ENCODE measurements at places on chromosomes 7 and 10. TPM values are rescaled to one million over a fixed set of nuclear protein-coding genes. Genes with fewer than 3 reads are reported as not detected.

Gene NYAP1
- 2.9 TPM for polyA plus RNA-seq

DNA sequence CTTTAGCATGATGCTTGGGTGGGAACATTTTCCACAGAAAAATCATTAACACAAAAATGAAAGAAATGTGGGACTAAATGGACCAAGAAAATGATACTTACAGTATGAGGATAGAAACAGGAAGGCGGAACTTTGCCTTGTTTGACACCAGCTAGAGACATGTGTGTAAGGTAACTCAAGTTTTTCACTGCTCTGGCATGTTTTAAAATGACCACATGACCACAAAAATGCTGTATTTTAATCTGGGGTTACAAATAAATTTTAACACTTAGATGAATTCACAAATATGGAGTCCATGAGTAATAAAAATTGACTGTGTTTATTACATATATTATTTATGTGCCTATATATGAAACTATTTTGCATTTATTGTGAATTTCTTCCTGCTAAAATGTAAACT lies 100.9 kb upstream of the PHYHIPL start:
- no peak for DNase-seq

Gene SLC25A13
- polyA plus RNA-seq: 13.1 TPM

Gene GRID1
- 6.1 TPM for polyA plus RNA-seq

- DNase-seq: no peak
Measured at GRCh38 chr7:71851776-71852498, 560.2 kb downstream of the CALN1 start.

Gene COBL
- 89.8 TPM for polyA plus RNA-seq

Gene FZD8
- 43.1 TPM for polyA plus RNA-seq

DNA sequence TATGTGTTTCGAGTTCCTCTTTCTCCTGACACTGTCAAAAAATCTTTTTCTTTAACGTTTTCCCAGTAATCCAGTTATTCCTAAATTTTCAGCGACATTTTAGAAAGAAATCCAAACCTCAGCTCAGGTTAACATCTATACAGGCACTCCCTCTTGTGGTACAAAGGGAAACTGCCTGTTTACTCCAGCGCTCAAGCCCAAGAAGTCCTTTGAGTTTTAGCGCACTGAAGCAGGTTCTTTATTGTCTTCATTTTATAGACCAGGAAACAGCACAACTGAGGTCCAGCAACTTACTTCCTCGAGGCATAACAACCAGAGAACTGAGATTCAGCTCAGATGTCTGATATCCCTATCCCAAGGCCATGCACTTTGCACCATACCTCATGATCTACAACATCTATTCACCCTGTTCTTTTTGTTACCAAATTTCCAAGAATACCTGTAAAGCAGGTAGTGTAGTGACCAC lies 287.2 kb upstream of the MKLN1 start:
- DNase-seq: peak; percentile 73

DNA sequence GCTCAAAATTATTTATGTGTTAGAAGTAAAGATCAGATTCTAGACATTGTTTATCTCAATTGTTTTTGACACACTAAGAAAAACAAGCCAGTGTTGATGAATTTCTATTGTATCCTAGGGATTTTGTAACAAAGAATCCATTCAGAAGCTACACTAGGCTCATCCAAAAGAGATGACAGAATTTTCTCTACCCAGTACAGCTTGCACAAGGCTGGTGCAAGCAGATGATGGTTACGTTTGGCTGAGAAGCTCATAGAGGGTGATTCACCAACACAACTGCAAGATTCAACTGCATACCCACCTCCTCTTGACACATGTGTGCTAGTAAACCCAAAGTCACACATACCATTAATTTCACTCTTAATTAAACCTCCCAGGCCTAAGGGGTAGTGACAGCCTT lies 20.8 kb downstream of the GRM3 start:
- DNase-seq: no peak

DNA sequence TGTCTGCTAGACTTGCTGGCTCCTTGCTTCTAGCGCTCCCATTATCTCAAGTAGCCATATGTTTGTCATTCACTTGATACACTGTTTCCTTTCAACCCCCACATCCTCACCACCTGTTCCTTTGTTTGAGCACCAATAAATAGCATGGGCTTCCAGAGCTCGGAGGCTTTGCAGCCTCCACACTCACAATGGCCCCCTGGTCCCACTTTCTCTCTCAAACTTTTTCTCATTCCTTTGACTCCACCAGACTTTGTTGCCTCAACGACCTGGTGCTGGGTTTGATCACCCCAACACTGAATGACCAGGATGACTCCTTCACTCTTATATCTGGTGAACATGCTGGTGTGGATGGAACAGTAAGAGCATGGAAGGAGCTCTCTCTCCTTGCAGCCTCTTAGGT lies 114.5 kb upstream of the TRIM24 start:
- DNase-seq: no peak

GRCh38 chr7:131527456-131527855 lies 29.0 kb downstream of the PODXL start:
- no peak for DNase-seq

GRCh38 chr10:97782455-97783228 lies 10.8 kb upstream of the SFRP5 start:
- DNase-seq: no peak

Gene HOGA1
- 0.70 TPM for polyA plus RNA-seq

Gene OIT3
- 7.6 TPM for polyA plus RNA-seq

DNA sequence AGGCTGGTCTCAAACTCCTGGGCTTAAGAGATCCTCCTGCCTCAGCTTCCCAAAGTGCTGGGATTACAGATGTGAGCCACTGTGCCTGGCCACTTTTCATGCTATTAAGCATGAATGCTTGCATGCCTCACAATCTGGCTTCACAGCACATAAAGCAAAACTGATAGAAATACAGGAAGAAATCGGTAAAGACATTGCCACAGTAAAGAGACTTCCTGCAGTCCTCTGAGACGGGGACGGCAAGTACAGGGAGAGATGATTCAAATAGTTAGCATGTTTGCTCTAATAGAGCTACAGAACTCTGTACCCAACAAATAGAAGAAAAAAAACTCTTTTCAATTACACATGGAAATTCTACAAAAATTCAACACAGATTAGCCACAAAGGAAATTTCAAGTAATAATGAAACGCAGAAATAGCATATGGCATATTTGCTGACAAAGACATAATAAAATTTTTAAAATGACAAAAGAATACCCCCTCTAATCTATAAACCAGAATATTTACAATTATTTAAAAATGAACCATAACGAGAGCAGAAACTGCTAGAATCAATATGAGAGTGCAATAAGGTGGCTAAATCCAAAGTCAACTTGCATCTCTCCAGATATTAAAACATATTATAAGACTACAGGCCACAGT lies 32.3 kb downstream of the CARD11 start:
- no peak for DNase-seq

GRCh38 chr7:54774785-54775740 lies 16.1 kb upstream of the SEC61G start:
- DNase-seq: no peak

Gene MIOS
- 29.5 TPM for polyA plus RNA-seq

Gene TUBB8
- polyA plus RNA-seq: 0.16 TPM

GRCh38 chr7:37713613-37714012 lies 30.0 kb downstream of the GPR141 start:
- DNase-seq: no peak

DNA sequence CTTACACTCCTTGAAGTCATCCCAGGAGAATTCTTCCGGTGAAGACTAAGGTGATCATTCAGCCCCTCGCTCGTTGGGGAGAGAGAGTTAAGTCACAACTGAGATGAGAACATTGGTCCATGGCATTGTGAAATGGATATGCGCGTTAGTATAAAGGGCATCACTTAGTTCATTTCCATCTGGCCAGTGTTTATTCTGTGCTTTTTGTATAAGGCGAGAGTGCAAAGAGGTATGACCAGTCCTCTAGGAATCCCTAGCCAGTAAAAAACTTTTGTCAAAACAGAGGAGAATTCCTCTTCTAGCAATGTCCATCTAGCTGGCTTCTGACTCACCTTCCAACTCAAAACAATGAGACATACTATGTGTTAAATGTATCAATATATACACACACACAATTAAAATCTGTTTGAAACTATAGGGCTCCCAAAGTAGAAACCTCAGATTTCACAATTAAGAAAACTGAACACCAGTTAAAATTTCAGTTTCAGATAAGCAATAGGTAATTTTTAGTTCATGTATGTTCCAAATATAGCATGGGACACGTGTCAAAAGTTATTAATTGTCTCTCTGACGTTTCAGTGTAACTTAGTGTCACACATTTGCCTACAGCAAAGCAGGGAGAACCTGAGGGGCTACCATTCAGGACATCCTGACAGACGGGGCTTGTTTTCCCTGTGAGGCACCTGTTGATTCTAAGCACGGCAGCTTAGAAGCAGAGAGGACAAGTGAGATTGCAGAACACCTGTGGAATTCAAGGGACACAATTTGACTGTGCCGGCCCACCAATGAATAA lies 158.9 kb downstream of the KLF6 start:
- no peak for DNase-seq

DNA sequence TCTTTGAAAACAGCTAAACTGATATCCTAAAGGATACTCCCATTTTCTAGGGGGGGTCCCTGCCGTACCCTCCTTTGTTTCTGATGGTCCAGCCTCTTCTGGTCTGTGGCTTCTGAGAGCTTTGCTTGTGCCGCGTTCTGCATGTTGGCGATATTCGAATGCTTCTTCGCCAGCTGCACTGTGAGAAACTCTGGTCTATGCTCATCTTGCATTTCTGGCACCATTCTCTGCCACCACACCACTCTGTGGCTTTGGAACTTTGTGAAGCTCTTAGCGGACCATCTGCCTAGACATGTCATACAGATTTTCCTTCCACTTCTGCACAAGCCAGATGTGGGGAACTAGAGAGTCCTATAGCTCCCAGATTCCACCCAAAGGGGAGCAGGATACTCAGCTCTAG lies 197.2 kb downstream of the REEP3 start:
- peak; percentile 78 for DNase-seq

GRCh38 chr10:88840104-88840503 lies 11.5 kb downstream of the ANKRD22 start:
- DNase-seq: no peak

GRCh38 chr7:111495173-111495810 lies 67.0 kb downstream of the IMMP2L start:
- DNase-seq: no peak

GRCh38 chr7:73774923-73775322 lies 4.9 kb upstream of the CLDN3 start:
- no peak for DNase-seq

DNA sequence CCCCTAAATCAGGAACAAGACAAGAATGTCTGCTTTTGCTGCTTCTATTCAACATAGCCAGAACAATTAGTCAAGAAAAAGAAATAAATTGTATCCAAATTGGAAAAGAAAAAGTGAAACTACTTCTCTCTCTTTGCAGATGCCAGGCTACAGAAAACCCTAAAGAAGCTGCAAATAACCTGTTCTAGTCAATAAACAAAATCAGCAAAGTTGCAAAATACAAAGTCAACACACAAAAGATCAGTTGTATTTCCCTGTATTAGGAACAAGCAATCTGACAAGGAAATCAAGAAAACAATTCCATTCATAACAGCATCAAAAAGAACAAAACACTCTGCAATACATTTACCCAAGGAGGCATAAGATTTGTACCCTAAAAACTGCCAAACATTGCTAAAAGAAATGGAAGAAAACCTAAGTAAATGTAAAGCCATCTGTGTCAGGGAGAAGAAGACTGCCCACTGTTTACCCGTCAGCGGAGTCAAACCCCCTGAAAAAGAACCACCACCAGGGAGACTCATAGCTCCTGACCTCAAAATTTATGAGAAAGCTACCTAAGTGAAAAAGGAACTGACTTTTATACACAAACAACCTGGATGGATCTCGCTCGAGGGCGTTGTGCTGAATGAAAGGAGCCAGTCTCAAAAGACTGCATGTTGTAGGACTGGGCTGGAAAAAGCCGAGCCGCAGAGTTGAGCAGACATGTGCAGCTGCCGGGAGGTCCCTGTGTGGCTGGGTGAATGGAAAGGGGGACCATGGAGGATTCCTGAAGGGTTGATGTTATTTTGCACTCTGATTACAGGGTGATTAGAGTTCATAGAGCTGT lies 263.1 kb downstream of the MAD1L1 start:
- DNase-seq: no peak

Gene FXYD4
- 0.50 TPM for polyA plus RNA-seq

DNA sequence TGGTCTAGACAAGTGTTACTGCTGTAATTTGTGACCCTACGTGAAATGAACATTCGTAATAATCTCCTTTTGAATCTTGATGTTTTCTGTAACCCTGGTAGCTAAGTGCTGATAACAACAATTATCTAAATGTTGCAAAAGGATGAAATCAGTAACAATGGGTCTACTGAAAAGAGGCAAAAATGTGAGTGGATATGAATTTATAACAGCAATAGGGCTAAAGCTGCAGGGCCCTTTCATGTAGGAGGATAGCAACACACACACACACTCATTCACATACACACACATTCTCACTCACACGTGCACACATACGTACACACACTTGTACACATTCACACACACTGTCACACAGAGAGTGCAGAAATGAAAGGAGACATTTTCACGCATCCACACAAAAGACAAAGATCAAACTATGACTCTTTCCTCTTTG lies 200.8 kb upstream of the NEBL start:
- DNase-seq: no peak

DNA sequence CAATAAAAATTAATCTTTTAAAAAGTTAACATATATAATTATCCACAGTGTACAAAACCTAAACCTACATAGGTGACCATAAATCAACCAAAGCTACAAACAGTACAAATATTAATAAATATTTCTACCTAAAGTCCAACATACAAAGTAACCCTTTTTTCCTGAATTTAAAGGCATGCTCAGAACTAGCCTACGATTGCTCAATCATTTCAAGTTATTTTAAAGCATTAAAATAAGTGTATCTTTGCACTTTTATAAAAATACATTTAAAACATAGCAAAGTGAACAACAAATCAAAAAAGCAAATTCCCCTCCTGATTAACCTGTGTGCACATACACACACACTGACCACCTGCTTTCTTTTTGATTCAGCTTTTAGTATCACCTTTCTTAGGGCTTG lies 202.2 kb downstream of the PARD3 start:
- DNase-seq: no peak

DNA sequence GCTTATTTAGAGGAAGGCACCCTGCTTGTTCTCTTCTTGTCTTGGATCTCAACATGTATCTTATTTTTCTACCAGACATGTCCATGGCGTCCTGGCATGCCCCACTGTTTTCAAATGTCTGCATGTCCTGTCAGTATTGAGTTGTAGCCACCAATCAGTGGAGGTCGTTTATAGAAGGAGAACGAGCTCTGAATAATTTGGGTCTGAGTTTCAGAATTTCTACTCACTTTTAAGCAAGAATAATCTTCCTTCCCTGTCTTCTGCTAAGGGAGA lies 2.9 kb upstream of the HOXA13 start:
- DNase-seq: no peak

Gene CEP41
- polyA plus RNA-seq: 26.7 TPM

Gene MKRN1
- 79.9 TPM for polyA plus RNA-seq

- peak; percentile 38 for DNase-seq
Measured at GRCh38 chr10:63106111-63106755, 26.9 kb upstream of the NRBF2 start.
